ENCODE measurements at places on chromosomes 3 and 15.

GRCh38 chr15:66775127-66776105 lies 73.4 kb downstream of the SMAD6 start:
- no peak for DNase-seq

DNA sequence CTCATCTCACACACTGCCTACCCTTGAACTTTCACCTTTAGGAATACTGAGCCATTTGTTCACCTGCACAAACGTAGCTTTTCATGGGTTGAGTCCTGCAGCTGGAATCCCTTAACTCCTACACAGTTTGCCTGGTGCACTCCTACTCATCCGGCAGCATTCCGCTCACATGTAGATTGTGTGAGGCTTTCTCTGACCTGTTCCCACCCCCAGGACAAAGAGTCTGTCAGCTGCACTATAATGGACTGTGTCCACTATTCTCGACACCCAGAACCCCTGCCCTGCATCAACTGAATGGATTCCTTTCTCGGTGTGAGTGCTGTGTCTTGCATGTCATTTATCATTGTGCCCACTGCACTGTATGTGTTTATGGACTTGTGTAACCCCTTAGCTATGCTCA lies 54.9 kb downstream of the EPHB3 start:
- DNase-seq: no peak

DNA sequence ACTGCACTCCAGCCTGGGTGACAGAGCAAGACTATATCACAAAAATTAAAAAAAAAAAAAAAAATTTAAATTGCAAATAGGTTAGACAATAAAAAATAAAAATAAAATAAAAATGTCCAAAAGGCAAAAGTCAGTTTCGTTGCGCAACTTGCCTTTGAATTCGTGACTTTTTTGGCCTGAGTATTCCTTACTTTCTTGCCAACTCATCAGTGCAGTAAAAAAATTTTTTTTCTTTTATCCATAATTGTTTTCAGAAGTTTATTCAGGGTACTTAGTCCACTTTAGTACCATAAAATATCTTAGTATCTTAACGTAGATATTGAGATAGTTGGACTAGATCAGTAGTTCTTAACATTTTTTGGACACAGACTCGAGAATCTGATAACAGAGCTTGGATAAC lies 22.4 kb upstream of the CILP start:
- DNase-seq: no peak

- DNase-seq: no peak
Observed at GRCh38 chr3:111190518-111190917, 118.9 kb downstream of the NECTIN3 start.

- no peak for DNase-seq
Observed at GRCh38 chr3:146705225-146705624, 100.1 kb upstream of the PLSCR5 start.

Measured in NCI-H2081 treated with DMSO at 0.1 percent for 48 hours (cell line).